ENCODE measurements at places on chromosomes 16 and 17. TPM values are rescaled to one million over a fixed set of nuclear protein-coding genes. Genes with fewer than 3 reads are reported as not detected.

DNA sequence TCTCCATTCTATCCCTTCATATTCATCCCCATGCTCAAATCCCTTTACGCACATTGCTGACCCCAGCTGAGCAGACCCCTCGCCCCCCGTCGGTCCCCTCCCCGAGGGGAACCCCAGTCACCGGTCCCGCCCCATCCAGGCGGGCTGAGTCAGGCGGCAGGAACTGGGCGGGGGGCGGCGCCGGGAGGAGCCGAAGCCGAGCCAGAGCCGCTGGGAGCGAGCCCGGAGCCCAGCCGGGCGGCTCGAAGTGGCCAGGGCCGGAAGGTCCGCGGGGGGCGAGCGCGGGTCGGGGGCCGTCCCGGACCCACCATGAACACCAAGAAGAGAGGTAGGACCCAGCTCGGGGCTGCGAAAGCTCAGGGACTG lies 8.6 kb downstream of the RIPOR1 start:
- DNase-seq: peak; percentile 46

DNA sequence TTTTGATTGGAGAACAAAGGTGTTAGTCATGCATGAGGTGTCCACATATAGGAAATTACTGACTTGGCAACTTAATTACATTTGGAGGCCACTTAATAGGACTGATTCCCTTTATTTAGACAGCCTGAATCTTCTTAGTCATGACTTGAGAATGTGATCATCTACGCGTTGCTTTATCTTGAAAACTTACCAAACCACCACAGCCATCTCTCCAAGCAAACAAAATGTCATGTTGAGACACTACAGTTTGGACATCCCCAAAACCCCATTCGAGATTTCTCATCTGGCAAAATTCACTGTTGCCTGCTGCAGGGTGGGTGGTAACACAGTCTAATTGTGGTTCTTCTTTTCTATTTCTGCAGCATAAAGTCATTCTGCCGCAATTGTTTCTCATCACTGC lies 176.5 kb upstream of the CDH5 start:
- DNase-seq: peak; percentile 71

DNA sequence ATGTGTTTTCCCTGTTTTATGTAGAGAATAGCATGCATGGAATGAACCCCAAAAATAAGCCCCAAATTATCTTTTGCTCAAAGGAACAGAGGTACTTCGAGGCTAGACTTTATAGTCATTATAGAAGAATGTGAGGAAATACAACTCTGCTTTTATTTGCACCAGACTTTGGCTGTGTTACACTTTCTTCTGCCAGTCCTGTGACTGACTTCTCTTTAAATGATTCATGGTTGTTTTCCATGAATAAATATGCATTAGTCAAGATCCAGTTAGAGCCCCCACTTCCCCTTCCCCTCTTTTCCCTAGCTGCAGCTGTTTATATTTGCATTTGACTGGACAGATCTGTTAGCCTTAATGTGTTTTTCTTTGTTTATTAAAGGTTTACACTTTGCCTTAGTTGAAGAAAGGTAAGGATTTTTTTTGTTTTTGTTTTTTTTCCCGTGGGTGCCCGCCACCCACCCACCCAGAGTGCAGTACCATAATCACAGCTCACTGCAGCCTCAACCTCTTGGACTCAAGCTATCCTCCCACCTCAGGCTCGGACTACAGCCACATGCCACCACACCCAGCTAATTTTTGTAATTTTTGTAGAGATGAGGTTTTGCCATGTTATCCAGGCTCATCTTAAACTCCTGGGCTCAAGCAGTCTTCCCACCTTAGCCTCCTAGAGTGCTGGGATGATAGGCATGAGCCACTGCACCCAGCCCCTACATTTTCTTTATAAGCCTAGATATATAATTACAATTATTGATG lies 152.6 kb downstream of the CYB561 start:
- DNase-seq: peak; percentile 45

DNA sequence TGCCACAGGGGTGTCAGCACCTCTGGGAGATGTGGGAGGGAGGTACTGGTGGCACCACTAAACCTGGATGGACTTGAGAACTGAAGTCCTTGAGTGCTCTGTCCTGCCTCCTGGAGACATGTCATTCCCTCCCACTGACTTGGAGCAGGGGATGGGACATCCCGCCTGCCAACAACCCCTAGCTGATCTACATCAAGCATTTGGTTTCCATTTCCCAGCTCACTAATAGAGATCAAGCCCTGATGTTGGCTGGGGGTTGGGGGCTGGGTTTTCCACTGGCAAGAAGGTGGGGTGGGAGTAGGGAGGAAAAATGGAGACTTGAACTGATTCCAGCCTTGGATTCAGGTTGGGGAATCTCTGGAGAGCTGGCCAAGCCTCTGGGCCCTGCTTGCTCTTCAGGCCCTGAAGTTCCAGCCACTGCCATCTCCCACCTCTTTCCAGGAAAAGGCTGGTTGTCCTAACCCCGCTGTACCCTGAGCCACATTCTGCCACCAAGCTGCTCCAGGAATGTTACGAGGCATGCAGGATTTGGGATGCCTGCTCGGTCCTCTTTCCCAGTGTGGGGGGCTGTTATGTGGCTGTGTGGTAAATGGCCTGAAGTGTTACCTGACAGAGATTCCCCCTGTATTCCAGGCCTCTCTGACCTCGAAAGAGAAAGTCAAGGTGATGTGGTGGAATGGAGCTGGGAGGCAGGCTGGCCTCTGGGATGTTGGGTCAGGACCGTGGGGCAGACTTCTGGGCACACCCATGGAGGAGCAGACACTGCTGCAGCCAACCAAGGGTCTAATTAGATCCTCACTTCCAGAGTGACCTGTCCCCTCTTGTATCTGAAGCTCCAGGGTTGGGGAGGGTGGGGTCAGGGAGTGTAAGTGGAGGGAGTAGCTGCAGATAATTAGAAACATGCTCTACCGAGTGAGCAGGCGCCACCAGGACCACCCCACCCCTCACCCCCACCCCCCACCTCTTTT lies 16.7 kb downstream of the IGFBP4 start:
- DNase-seq: no peak

DNA sequence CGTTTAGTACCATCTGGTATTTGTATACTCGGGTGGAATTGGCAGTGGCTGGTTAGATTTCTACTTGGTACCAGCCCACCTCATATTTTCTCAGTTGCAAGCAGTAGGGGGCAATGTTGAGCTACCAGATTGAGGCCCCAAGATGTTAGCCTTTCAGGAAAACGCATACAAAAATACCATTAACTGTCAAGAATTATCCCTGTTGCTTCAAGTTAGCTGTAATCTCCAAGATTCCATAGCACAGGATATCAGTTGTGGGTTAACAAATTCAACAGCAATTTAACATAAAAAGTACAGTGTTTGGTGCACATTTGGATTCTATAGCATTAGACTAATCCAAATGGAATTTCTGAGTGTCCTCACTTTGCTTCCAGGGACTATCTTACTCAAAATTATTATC lies 188.2 kb downstream of the FTO start:
- peak; percentile 91 for DNase-seq

DNA sequence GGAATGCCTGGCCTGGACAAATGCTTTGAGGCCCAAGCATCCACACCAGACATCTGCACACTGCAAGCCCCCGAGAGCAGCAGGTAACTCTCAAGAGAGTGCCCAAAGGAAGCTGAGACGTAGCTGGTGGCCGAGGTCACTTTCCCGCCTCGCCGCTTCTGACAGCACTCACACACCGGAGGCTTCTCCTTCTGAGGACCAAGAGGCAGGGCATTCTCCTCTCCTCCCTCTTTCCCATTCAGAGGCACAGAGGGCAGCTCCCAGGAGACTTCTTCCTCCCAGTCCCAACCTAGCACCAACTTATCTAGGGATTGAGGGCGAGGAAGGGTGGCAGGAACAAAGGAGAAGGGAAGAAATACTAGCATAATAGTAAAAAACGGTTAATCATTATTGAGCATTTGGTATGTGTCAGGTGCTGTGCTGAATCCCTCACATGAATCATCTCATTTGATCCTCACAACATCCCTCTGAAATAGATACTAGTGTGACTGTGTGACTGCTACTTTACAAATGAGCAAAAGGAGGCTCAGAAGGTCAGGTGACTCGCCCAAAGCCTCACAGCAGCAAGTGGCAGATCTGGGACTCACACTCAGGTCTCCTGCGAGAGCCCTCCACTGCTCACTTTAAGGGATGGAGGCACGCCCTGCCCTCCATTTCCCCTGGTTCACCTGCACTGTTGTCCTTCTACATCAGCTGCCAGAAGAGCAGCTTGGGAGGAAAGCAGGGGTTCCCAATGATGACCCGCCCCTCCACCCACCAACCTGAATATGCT lies 41.8 kb downstream of the MYO18A start:
- no peak for DNase-seq

DNA sequence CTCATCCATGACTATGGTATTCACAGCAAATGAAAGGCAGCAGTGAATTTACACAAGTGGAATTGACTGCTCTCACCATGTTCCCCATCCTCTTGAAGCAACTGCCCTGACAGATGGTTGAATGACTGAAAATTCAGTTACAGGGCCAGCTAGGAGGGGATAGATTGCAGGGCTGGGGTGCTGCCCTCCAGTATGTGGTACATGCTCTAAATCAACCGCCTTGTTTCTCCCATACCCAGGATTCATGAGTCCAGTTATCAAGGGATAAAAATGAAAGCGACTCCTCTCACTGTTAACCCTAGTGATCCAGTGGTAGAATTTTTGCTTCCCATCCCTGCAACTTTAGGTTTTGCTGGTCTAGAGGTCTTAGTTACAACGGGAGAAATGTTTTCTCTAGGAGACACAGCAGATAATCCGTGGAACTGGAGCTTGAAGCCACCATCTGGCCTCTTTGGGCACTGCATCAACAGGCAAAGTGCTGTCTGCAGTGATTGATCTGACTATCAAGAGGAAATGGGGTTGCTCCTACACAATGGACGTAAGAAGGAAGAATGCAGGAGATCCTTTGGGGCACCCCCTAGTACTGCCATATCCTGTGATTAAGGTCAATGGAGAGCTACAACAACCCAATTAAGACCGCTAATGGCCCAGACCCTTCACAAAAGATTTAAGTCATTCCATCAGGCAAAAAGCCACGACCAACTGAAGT lies 32.0 kb downstream of the SCPEP1 start:
- DNase-seq: peak; percentile 34

GRCh38 chr16:27973678-27974077 lies 89.8 kb downstream of the GSG1L start:
- DNase-seq: no peak

- no peak for DNase-seq
These were observed 221.8 kb downstream of the CDH11 start for GRCh38 chr16:64900019-64900418.

DNA sequence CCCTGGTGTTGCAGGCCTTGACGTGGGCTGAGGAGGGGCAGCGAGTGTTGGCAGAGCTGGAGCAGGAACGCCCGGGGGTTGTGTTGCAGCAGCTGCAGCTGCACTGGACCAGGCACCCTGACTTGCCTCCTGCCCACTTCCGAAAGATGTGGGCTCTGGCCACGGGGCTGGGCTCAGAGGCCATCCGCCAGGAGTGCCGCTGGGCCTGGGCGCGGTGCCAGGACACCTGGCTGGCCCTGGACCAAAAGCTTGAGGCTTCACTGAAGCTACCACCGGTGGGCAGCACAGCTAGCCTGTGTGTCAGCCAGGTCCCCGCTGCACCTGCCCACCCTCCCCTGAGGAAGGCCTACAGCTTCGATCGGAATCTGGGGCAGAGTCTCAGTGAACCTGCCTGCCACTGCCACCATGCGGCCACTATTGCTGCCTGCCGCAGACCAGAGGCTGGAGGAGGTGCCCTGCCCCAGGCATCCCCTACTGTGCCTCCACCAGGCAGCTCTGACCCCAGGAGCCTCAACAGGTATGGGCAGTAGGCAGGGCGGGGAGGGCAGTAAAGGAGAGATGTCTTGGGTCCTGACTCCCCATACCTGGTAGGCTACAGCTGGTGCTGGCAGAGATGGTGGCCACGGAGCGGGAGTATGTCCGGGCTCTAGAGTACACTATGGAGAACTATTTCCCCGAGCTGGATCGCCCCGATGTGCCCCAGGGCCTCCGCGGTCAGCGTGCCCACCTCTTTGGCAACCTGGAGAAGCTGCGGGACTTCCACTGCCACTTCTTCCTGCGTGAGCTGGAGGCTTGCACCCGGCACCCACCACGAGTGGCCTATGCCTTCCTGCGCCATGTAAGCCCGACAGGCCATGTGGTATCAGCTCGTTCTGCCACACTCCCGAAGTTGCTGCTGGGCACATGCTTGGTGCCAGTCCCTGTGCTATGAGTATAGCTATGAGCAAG lies 5.6 kb downstream of the PLEKHG4 start:
- DNase-seq: no peak

Gene GID4
- 7.8 TPM for total RNA-seq

Gene TMEM106A
- 11.7 TPM for total RNA-seq

Gene RNF112
- 0.64 TPM for total RNA-seq

Gene TP53TG3F
- under 0.01 TPM for total RNA-seq

Gene PERCC1
- not detected for total RNA-seq

Data from fibroblast of villous mesenchyme (primary cell).